IPS-NIHi11 (cell line): ENCODE measurements at places on chromosomes 12 and 14.
A peak's percentile ranks its signal among the peaks of the same experiment; 100 is the strongest.

GRCh38 chr12:47282206-47282605 lies 202.4 kb upstream of the AMIGO2 start:
- no peak for DNase-seq

GRCh38 chr12:42104784-42105183 lies 39.9 kb downstream of the GXYLT1 start:
- no peak for DNase-seq

- DNase-seq, result no peak
These were observed 1.9 kb downstream of the FAM181A start for GRCh38 chr14:93929048-93929535.

DNA sequence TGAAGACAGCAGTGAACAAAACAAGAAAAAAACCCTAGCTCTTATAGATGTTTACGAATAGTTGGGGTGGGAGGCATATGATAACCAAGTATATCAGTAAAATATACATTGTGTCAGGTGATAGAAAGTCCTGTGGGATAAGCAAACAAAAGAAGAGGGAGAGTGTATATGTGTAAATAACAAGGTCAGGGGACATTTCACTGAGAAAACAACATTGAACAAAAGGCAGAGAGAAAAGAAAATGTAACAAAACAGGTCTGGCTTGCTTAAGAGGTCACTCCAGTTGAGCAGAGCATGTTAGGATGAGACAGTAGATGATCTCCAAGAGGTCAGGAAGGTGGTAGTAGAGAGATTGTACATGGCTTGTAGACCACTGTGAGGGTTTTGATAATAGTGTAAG lies 304.1 kb downstream of the ACSS3 start:
- DNase-seq, result no peak

GRCh38 chr12:49292729-49293055 lies 2.3 kb upstream of the PRPH start:
- DNase-seq, result no peak

- no peak for DNase-seq
These were observed 197.1 kb upstream of the FAR2 start for GRCh38 chr12:28951935-28952334.

DNA sequence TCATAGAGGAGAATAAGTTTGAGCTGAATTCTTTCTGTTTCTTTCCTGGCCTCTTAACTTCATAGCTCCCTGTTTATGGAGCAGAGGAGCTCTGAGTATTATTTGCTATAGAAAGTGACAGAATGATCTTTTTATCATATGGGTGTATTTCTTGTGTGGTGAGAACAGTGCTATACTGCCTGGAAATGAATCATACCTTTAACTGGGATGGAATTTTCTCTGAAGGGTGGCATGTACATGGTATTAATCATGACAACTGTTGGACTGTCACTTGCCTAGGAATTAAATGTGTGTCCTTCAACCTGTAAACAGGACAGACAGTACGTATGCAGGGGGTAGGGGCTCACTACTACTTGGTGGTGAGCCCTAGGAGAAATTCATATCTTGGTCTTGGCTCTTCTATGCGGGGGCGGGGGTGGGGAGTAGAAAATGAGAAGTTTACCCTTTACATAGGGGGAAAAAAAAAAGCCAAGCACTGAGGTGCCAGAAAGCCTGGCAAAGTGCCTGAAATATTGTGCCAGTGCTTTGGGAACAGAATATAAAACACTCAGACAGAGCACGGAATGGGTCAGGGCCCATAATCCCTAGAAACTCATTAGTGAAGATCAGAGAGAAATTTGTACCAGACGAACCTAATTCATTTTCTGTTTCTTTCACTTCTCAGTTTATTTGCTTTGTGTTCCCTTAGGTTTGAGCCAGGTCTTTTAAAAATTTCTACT lies 33.8 kb downstream of the ARMH4 start:
- DNase-seq, result no peak

DNA sequence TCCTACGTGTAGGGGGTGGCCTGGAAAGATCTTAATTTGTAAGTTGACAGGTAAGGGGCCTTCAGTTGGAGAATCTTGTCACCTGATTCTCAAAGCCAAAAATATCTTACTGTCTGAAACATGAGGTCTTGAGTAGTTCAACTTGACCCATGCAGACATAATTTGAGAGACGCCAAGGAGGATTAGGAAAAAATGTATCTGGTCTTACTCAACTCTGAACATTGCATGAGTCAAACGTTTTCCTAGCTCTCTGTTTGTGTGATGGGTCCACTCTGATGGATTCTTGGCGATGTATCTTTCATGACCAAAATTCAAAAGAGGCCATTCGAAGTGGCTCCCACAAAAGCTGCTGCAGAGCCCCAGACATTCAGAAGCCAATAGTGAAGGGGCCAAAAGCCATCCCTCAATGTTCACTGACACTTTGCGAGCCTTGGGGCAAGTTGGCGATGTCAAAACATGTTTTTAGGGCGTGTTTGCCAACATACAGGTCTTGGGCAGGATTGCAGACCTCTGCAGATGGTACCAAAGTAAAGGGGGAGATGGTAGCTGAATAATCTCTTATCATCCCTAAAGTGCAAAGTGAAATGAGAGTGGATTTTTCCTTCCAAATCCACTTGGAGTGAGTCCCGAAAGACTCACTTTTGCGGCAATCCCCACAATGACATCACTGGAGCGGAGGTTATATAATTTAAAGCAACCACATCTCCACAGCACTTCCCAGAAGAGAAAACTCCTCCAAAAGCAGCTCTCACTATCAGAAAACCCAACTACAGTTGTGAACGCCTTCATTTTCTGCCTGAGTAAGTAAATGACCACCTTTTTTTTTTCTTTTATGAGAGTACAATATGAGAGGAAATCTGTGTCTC lies at the start of gene BDKRB1:
BDKRB1 (plus strand) TSS at position 710 of the 866 bp plus-strand sequence. CDS start 7,473 bp downstream, outside the sequence.
- no peak for DNase-seq

GRCh38 chr14:100317912-100318808 lies 5.0 kb upstream of the SLC25A47 start:
- DNase-seq, result peak; percentile 91

DNA sequence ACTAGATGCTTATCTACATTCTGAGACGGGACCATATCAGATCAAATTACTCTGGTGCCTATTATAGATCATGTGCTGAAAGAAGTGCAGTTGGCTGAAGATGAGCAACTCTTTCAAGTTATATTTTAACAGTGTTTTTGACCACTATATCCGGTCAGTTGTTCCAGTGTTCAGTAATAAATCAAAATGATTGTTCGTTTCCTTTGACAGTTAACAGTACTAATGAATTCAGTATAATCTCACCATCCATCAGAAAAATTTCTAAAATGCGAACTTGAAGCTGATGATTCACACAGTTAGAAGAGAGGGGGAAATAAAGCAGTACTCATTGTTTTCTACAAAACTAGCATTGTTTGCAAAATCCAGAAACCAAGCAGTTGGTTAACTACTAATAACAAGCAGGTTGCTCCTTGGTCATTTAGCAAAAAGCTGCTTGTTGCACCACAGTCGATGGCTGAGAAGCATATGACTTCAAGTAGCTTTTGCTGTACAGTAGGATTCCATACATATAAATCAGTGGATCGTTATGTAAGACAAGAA lies 2.3 kb downstream of the RPS6KA5 start:
- DNase-seq, result no peak

- DNase-seq, result no peak
These were observed 29.4 kb upstream of the ACTN1 start for GRCh38 chr14:69008421-69008884.

- DNase-seq, result no peak
These were observed 172.0 kb upstream of the FRMD6 start for GRCh38 chr14:51479584-51480325.

DNA sequence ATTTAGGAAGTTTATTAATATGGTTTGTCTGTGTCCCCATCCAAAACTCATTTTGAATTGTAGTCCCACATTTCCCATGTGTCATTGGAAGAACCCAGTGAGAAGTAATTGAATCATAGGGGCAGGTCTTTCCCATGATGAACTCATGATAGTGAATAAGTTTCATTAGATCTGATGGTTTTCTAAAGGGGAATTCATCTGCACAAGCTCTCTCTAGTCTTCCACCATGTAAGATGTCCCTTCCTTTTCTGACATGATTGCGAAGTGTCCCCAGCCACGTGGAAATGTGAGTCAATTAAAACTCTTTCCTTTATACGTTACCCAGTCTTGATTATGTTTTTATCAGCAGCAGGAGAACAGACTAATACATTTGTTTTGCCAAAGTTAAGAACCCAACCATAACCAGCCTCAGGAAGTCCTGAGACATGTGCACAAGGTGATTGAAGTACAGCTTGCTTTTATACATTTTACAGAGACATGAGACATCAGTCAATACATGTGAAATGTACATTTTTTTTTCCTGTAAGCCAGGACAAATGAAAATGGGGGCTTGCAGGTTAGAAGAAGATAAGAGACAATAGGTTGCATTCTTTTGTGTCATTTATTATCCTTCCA lies 1136.7 kb downstream of the TMEM121 start:
- no peak for DNase-seq

DNA sequence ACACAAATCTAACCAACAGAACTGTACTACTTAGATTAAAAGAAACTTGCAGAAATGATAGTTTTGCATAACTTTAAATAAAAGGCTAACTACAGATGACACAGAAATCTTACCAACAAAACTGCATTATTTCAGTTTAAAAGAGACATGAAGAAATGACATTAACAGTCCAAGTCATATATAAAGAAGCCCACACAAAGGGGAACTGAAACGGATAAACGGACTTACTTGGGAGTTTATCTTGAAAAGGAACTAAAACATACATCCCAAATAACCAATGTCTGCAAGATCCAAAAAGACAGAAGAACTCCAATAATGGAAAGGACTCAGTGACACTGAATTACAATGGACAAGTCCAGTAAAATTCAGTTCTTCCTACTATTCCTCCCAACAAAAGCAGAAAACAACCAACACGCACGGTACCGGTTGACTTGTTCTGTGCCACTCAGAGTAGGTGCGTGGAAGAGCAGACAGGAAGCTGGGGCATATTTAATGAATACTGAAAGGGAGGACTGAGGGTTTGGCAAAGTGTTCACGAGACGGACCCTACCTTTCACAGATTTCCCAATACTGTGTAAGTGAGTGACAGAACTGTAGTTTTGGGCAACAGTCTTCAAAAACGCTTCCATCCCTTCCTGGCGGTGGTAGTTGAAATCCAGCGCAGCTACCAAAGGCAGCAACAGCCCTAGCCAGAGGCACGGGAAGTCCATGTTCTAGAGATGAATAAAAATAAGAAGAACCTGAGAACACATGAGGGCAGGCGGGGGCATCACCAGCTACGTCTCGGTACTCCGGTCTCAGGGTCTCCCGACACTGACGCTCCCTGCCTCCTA lies 627 bp downstream of the CPM start:
- no peak for DNase-seq

DNA sequence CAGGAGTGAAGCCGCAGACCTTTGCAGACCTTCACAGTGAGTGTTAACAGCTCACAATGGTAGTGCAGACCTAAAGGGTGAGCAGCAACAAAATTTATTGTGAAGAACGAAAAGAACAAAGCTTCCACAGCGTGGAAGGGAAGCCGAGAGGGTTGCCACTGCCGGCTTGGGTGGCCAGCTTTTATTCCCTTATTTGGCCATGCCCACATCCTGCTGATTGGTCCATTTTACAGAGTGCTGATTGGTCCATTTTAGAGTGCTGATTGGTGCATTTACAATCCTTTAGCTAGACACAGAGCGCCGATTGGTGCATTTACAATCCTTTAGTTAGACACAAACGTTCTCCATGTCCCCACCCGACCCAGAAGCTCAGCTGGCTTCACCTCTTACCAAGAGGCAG lies 35.5 kb downstream of the MAPK1IP1L start:
- no peak for DNase-seq

DNA sequence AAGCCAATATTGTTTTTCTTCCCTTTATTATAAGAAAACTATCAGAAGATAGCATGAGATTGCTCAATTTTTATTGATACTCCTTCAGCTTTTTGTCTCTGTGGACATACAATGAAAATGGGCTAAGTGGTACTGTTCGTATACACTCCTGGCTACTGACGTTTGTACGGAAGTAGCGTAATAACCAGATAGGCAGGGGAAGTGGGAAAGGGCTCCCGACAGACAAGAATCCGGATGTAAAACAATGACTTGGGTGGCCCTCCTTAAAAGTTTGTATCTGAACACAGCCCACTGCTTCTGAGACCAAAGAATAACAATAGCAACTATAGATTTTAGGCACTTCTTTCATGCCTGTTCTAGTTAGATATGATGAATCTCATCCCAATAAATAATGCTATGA lies 99.6 kb downstream of the RPS6KA5 start:
- no peak for DNase-seq

- no peak for DNase-seq
These were observed 14.6 kb downstream of the PSMD9 start for GRCh38 chr12:121903202-121903601.

GRCh38 chr12:118680356-118680963 lies 300.9 kb upstream of the SRRM4 start:
- DNase-seq, result no peak

GRCh38 chr14:85241022-85241855 lies 288.7 kb upstream of the FLRT2 start:
- DNase-seq, result peak; percentile 19

- DNase-seq, result no peak
These were observed 13.7 kb downstream of the ETV6 start for GRCh38 chr12:11663130-11663529.

DNA sequence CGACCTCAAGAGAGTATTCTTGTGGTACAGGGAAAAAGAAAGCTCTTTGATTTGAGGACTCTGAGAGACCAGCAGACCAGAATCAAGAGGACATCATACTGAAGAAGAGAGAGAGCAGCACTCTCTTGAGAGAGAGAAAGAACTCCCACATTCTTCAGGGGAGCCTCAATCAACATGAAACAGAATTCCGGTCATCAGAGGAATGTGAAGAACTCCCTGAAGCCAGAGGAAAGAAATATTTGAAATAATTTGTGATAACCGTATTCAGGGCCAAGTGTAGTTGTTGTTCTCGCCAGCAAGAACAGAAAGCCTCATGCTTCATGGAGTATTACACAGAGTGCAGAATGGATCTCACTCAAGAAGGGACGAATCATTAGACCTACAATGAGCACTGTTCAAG lies 363.8 kb upstream of the TMEM132C start:
- no peak for DNase-seq

DNA sequence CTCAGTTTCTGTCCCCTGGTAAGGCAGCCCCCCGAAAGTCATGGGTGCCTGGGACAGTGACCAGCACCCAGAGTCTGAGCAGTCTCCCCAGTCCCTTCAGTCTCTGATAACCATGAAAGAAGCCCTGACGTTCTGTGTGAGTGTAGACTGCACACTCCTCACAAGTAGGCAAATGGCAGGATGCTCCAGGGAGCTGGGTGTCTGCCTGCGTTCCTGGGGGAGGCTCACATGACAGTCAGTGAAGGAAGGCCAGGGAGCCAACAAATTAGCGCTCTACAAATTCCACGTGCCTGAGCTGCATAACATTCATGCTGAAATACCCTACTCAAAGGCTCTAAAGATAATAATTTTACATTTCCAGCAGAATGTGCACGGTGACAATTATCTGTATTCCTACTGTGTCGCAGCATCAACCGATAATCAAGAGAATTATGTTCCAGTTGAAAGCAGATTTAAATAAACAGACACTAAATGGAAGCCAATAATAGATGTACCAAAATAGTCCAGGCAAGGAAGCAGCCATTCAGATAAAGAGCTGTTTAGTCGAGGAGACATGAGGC lies 56.3 kb downstream of the ASCL1 start:
- DNase-seq, result no peak
